Astrocyte (in vitro differentiated cells and primary cell): ENCODE measurements at places on chromosomes 16 and 17. TPM values are rescaled to one million over a fixed set of nuclear protein-coding genes. Genes with fewer than 3 reads are reported as not detected.

- H3K4me1 ChIP-seq, result peaks cover 15% of the 10 kb centered on the region
- peak; percentile 77 for DNase-seq
- H3K36me3 ChIP-seq, result peaks cover 3% of the 10 kb centered on the region
These were observed at the start of gene TUBG2 for GRCh38 chr17:42659079-42659931. Gene TUBG2 (plus strand): TSS chr17:42659284. CDS start chr17:42659504, 220 bp downstream.

DNA sequence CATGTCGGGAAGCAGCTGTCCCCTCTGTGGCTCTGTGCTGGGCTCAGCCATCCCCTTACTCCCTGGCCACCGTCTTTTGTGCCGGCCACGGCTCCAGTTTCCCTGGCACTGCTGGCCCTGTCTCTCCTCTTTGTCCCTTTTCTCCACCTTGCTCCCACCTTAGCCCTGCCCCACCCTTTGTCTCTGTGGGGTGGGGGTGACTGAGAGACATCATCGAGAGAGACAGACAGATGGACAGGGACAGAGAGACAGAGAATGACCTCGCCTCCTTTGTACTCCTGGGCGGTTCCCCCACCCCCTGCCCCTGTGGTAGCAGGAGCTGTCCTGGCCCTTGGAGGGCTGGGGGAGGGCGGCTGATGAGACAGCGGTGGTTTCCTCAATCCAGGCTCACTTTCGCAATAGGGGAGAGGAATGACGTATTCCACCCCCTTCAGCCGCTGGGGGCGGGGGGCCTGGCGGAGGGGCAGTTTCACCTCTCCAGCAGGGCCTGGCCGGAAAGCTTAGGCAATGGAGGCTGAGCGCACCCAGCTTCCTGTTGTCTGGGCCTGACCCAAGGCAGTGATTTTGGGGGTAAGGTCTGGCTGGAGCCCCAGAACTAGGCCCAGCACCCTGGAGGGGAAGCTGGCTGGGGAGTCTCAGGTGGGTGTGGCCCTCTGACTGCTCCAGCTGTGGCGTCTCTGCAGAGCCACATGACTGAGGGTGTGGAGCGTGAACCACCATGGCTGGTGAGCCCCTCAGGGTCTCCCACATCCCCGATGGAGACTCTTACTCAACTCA, 7.3 kb downstream of the FMNL1 start:
- no peak overlapping the region for H3K27ac ChIP-seq
- peaks cover 17% of the 10 kb centered on the region for H3K4me1 ChIP-seq
- H3K36me3 ChIP-seq, result no peaks in the 10 kb centered on the region
- peak; percentile 77 for DNase-seq

Gene SULT1A4
- total RNA-seq, result 1.2 and 1.9 TPM in 2 replicates

DNA sequence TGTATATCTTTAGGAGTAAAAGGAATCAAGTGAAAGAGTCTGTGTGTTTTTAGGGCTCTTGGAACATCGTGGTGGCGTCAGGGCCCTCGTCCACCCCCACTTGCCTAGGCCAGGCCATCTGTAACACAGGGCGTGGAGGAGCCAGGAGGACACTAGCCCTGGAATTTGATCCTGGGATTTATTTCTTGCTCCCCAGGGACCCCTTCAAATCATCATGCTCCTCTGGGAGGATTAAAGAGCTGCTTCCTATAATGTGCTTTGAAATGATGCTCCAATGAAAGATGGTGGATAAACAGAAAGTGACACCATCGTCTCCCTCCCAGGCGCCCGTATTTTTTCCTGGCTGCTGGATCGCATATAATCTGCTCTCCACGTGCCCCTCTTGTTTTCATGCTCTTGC, 113.3 kb downstream of the AATF start:
- H3K36me3 ChIP-seq, result peaks cover 5% of the 10 kb centered on the region
- no peak overlapping the region for H3K27ac ChIP-seq
- DNase-seq, result no peak
- H3K4me3 ChIP-seq, result no peak overlapping the region

DNA sequence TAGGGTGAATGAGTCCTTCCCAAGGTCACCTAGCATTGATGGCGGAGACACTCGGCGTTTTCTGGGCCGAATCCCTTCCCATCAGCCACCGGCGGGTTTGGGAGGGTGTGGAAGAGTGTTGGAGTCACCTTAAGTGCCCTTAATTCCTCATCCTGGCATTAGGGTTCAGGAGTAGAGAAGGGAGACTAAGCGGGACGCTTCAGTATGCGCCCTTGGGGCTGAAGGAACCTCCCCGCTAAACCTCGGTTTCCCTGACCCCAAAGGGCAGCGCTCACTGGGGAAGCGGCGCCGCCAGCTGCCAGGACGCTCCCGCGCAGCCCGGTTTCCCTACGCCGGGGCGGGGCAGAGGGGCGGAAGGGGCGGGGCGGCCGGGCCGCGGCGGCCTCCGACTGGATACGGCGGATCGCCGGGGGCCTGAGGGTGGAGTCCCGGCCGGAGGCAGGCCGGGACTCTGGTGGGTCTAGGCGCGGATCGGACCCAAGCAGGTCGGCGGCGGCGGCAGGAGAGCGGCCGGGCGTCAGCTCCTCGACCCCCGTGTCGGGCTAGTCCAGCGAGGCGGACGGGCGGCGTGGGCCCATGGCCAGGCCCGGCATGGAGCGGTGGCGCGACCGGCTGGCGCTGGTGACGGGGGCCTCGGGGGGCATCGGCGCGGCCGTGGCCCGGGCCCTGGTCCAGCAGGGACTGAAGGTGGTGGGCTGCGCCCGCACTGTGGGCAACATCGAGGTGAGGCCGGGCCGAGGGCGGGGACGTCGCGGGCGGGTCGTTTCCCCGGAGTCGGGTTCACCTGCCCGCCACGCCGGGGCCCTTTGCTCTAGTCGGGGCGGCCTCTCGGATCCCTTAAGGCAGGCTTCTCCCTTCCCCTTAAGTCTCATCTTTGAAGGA, at the start of gene DHRS11:
Gene DHRS11 (plus strand): TSS at position 446 of the 882 bp plus-strand sequence. CDS start 131 bp downstream, at position 577.
- peak within 1 kb of the TSS; percentile 64 for H3K4me3 ChIP-seq
- no peaks in the 10 kb centered on the region for H3K27me3 ChIP-seq
- H3K36me3 ChIP-seq, result peaks cover 22% of the 10 kb centered on the region
- H3K27ac ChIP-seq, result peak within 1 kb of the TSS; percentile 34
- H3K4me1 ChIP-seq, result peaks cover 10% of the 10 kb centered on the region

DNA sequence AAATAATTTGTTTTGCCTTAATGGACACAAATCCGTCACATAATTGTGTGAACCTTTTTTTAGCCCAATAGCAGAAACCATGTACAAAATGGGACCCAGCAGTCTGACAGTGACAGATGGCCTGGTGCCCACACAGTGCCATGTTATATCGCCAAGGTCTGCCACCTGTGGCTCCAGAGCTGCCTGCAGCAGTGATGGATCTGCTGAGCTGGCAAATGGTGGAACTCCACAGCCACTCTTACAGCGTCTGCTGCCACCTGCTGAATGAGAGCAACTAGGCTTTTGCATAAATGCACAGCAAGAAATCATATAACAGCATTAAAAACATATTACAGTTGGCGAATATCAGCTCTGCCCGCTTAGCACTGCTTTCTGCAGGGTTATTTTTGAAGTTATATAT, 59.4 kb downstream of the NUP93 start:
- H3K27me3 ChIP-seq, result no peaks in the 10 kb centered on the region
- H3K36me3 ChIP-seq, result no peaks in the 10 kb centered on the region

- H3K4me3 ChIP-seq, result no peak overlapping the region
- H3K27me3 ChIP-seq, result no peaks in the 10 kb centered on the region
- peaks cover 6% of the 10 kb centered on the region for H3K4me1 ChIP-seq
- H3K36me3 ChIP-seq, result peaks cover 6% of the 10 kb centered on the region
- peak overlapping the region; percentile 26 for H3K27ac ChIP-seq
- DNase-seq, result peak; percentile 95
These were observed 28.1 kb upstream of the ITGA2B start for GRCh38 chr17:44417553-44417952.

DNA sequence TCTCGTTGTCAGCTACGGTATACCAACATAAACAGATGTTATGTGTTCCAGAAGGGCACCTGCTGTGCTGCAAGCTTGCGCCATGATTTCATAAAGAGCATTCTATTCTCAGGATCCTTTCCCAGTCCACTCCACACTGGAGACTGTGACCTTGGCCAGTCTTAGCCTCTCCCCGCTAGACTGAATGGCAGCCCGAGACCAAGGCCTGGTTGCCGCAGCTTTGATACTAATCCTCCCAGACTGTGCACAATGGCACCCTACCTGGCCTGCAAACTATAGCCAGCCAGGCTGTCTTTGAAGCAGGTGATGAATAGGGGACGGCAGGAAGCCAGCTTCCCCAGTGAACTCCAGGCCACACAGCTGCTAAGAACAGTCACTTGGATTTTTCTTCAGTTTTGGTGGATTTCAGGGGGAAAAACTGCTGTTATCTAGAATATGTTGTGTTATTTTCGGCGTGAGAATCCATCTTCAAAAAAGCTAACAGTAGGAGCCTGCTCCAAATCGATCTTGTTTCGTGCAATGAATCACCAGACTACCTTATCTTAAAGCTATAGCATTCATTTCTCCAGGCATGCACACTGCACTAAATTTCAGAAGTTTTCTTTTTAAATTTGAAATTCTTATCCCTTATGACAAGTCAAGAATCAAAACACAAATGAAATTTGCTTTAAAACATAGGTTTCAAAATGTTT, 289.0 kb downstream of the CEP112 start:
- H3K4me1 ChIP-seq, result no peaks in the 10 kb centered on the region
- H3K27ac ChIP-seq, result no peak overlapping the region
- no peak overlapping the region for H3K4me3 ChIP-seq
- DNase-seq, result no peak
- H3K27me3 ChIP-seq, result no peaks in the 10 kb centered on the region

GRCh38 chr16:56081371-56081770, 109.9 kb upstream of the GNAO1 start:
- no peaks in the 10 kb centered on the region for H3K36me3 ChIP-seq
- no peak overlapping the region for H3K27ac ChIP-seq
- H3K4me3 ChIP-seq, result no peak overlapping the region
- no peaks in the 10 kb centered on the region for H3K27me3 ChIP-seq

DNA sequence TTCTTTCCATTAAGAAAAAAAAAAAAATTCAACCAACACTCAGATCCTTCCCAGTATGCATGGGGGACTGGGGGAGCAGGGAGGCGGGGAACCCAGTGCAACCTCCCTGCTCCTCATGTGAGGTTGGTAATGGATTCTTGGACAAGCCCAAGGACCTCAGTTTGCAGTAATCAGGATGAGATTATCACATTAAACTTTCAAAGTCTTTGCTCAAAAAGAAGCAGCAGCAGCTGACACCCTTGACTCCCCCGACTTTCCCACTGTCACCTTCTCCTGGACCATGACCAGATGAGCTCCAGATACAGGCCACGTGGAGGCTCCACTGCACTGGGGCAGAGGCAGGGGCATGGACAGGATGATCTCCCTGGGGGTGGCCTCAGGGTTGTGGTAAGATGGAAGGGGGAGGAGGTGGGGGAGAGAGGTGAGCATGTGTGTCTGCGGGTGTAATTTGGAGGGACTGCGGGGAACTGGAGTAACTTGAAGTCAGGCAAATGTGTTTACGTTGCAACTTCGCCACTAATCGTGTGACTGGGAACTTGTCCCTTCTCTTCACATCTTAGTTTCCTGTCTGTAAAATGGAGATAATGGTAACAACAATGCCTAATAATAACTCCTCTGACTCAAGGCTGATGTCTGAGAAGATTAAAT, 19.8 kb downstream of the ZNF385C start:
- no peaks in the 10 kb centered on the region for H3K4me1 ChIP-seq
- no peaks in the 10 kb centered on the region for H3K36me3 ChIP-seq
- H3K27me3 ChIP-seq, result peaks cover 4% of the 10 kb centered on the region
- no peak for DNase-seq
- no peak overlapping the region for H3K27ac ChIP-seq
- no peak overlapping the region for H3K4me3 ChIP-seq

- no peaks in the 10 kb centered on the region for H3K36me3 ChIP-seq
- no peak overlapping the region for H3K27ac ChIP-seq
- H3K27me3 ChIP-seq, result no peaks in the 10 kb centered on the region
- H3K4me1 ChIP-seq, result no peaks in the 10 kb centered on the region
- H3K4me3 ChIP-seq, result no peak overlapping the region
These were observed 52.2 kb downstream of the BCAS3 start for GRCh38 chr17:60729854-60730253.

Gene MYOCD
- 1.4 and 2.8 TPM in 2 replicates for total RNA-seq

Gene FOXO3B
- total RNA-seq, result 7.1 and 9.8 TPM in 2 replicates

Gene MPP3
- 5.9 and 6.5 TPM in 2 replicates for total RNA-seq
